ENCODE measurements at places on chromosomes 5 and 9.

DNA sequence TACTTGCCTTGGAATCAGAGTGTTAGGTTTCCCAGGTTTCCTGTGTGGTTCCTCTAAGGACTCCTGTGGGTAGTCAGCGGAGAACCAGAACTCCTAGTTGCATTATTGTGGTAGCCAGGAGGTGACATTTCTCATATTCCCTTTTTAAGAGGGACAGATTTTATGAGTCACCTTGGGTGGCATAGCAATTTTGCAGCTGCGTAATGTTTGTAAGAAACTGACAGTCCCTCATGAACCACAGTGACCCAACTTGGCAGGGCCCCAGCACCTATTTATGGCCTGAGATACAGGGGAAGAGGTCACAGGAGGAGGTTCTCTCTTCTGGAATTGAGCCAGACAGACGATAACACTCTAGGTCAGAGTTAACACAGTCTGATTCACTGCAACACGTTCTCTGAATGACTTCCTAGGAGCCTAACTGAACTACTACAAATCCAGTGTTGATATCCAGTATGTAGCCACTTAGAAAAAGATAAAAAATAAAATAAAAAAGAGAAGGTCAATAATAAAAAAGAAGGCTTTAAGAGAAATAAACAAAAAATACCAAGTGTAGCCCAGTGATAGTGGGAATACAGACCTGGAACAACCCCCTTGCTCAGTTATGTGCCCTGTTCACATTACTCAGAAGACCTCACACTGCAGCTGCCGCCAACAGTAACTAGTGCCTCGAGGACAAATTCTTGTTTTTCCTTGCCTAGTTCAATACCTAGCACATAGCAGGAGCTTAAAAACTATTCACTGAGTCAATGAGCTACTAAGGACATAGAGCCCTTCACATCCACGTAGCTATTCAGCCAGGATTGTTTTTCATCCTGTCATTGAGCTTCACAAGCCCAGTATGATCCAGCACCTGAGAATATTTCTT lies 50.7 kb upstream of the VLDLR start:
- DNase-seq, result peak; percentile 37

DNA sequence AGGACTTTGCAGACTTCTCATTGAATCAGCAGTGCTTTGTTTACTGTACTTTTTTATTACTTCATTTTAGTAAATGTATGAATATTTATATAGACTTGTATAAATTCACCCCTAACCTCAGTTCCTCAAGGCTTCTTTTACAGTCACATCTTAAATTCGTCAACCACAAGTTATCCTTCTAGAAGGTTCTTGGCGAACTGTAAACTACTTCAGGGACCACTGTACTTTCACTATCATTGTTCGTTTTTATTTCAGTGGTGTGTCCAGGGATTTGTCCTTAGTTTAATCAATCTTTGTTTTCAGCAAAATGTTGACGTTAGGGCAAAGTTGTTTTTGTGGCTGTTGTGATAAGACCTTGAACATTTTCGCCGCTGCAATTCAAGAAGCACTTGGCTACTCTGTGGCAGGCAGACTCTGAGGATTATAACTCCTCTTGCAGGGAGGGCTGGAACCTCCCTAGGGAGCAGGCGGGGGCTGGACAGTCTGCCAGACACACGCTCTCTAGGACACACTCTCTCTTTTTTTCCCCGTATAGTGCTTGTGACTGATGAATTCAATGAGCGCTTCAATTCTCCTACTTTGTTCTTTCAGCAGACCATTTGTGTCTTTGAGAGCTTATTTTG lies 252.8 kb downstream of the FBXL7 start:
- no peak for DNase-seq

DNA sequence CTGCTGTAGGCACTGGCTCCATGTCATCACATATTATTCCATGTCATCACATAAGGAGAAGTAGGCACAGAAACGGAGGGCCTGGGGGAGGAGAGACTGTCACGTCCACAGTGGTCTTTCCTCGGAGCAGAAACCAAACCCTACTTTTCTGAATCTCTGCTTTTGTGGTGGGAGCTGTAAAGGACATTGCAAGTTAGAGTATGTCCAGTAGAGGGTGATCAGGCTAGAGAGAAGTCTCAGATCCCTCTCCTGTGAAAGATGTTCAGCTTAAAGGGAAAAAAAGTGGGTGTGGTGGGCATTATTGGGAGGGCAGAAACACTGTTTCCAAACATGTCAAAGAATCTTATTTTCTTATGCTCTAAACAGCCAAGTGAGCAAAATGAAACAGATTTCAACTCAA lies 19.4 kb upstream of the FBP2 start:
- no peak for DNase-seq

DNA sequence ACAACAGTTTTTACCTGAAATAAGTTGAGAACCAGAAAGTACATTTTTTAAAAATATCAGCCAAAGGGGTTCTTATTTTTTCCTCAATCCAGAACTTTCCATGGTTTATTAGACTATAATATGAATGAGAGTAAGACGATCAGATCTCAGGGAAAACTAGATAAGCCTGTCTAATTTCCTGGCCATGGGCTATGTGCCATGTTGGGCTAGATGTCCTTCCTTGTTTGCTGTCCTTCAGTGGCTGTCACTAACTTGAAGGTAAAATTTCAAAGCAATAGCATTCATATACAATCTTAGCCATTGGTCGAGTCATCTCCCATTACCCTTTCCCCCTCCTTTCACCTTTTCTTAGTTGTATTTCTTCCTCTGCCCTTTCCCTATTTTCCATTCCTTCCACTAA lies 179.5 kb upstream of the PPP1R2B start:
- peak; percentile 26 for DNase-seq

GRCh38 chr5:163947848-163948666 lies 442.6 kb downstream of the MAT2B start:
- no peak for DNase-seq
